ENCODE measurements at places on chromosomes 1 and 21.

DNA sequence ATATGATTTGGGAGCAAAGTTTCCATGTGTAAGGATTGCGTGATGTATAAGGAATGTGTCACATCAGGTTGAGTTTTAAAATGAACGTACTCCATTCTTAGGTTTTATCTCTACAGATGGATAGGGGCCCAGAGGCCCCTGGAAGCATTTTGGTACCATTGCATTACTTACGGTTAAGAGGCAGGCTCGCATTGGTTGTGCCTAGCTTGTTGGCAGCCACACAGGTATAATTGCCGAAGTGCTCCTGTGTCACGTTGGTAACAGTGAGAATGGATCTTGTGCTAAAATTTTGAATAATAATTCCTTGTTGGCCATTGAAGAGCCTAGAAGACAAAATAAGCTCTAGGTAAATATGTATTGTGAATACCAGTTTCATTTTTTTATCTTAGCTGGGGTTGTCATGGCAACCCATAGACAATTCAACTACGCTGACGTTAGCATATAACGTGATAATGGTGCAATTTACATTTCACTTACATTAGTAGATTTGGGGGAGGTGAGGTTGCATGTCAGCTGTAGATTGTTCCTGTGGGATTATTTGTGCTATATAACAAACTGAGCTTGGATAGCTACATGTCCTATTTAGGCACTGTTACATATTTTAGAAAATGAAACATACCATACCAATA lies 511.9 kb upstream of the ZRANB2 start:
- no peak for DNase-seq

- DNase-seq = no peak
Measured at GRCh38 chr1:236862615-236863211, 67.6 kb downstream of the MTR start.

GRCh38 chr1:11387829-11388228 lies 91.1 kb upstream of the DISP3 start:
- DNase-seq = no peak

- no peak for DNase-seq
Measured at GRCh38 chr1:110525249-110525595, 6.2 kb upstream of the KCNA10 start.

DNA sequence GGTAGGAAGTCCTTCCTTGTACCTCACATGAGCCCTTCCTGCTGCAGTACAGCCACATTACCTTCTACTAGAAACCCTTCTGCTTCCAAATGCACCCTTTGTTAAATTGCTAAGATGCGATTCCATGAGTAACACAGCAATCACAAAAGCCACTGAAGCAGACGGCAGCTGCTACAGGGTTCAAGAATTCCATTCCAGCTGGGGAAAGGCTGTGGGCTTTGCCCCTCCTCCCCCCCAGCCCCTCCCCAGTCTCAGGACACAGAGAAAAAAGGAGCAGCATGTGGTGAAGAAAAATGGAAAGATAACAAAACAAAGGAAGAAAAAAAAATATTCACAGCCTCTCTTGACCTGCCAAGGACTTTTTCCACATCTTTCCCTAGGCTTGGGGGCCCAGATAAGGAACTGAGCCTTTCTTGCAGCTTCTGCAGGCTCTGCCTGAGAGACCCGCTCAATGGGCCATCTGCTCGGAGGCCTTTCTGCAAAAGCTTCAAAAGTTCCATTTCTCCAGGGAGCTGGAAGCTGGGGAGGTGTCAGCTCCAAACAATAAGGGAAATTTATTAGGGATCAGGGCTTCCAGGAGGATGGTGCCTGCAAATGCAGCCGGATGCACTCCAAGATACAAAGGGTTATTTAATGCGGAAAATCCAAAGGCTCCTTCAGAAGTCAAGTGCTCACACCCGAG lies 72.1 kb downstream of the SYT2 start:
- peak; percentile 77 for DNase-seq

GRCh38 chr1:36367066-36367465 lies 18.7 kb downstream of the STK40 start:
- no peak for DNase-seq

DNA sequence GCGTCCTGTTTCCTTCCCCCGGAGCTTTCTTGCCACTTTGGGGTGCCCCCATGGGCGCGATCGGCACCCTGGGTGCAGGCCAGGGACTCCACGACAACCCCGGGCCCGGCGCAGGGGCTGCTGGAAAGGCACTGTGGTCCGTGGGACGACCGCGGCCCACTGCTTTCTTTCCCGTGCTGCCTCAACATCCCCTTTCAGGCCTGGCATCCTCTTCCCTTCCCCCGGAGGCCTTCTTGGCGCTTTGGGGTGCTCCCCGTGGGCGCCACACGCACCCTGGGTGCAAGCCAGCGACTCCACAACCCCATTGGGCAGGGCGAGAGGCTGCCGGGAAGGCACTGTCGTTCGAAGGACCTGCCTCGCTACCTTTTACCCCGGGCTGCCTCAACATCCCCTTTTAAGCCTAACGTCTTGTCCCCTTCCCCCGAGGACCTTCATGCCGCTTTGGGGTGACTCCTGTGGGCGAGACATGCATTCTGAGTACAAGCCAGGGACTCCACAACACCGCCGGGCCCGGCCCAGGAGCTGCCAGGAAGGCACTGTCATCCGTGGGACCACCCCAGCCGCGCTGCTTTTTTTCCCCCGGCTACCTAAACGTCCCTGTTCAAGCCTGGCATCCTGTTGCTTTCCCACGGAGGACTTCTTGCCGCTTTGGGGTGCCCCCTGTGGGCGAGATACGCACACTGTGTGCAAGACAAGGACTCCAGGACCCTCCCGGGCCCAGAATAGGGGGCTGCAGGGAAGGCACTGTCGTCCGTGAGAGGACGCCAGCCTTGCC lies 137.8 kb downstream of the LIPI start:
- DNase-seq = no peak

- DNase-seq = peak; percentile 30
Measured at GRCh38 chr21:42513151-42513984, at the start of gene SLC37A1. Gene SLC37A1, plus strand, starts transcription at chr21:42513852. Its CDS starts 4,603 bp downstream, at chr21:42518455.

- DNase-seq = peak; percentile 93
Measured at GRCh38 chr1:113978863-113979702, at the start of gene OLFML3. Gene OLFML3, plus strand, starts transcription at chr1:113979474. Its CDS starts 43 bp downstream, at chr1:113979517.

- DNase-seq = no peak
Measured at GRCh38 chr1:207747627-207748492, 4.0 kb upstream of the CD46 start.

DNA sequence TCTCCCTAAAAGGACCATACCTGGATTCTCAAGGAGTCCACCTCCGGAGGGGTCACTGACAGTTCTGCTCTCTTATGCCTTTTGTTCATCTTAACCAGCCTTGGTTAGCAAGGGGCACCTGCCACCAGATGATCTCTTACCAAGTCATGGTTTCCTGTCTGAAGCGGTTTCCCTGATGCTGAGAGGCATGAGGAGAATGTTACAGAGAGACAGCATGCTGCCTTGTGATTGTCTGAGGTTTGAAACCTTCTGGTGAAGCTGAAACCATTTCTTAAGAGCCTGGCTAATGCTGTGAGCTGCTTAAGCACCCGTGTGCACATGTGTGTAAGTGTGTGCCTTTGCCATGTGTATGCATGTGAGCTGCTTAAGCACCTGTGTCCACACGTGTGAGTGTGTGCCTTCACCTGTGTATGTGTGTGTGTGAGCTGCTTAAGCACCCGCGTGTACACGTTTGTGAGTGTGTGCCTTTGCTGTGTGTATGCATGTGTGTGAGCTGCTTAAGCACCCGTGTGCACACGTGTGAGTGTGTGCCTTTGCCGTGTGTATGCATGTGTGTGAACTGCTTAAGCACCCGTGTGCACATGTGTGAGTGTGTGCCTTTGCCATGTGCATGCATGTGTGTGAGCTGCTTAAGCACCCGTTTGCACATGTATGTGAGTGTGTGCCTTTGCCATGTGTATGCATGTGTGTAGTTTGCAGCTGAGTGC lies 136.4 kb upstream of the COL6A1 start:
- no peak for DNase-seq

GRCh38 chr1:21668232-21668950 lies 766 bp downstream of the RAP1GAP start:
- no peak for DNase-seq

GRCh38 chr1:213394837-213395236 lies 343.8 kb downstream of the RPS6KC1 start:
- no peak for DNase-seq

GRCh38 chr1:18155881-18156385 lies 48.3 kb downstream of the IGSF21 start:
- no peak for DNase-seq

- DNase-seq = no peak
Measured at GRCh38 chr1:38827318-38827717, 32.3 kb downstream of the RRAGC start.

- DNase-seq = no peak
Measured at GRCh38 chr1:68166348-68166747, 66.0 kb downstream of the WLS start.

DNA sequence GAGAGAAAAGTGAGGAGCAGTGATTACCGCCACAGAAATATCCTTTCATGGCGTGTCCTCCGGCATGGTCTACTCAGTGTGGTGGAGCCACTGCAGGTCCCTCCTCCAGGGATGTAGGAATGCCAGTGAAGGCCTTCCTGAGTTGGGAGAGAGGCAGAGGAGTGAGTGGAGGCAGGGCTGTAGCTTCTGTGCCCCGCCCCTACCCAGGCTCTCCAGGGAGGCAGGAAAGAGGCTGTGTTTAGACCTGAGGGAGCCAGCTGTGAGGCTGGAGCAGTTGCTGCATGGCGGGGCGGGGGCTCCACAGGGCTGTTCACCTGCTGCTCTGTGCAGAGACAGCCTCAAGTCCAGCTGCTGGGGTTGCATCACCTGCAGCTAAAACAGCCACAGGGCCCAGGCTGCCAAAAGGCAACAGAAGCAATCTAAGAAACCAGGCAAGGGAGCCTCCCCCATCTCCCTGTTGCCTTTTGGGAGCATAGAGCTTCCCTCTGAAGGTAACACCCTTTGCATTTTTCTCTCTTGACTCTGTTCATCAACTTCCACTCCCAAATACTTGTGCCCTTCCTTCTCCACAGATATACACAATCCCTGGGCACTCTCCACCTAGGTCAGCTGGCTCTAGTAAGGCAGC lies 801 bp upstream of the ANXA9 start:
- DNase-seq = peak; percentile 68

GRCh38 chr1:182615468-182616129 lies 11.4 kb upstream of the RGS16 start:
- DNase-seq = peak; percentile 95

DNA sequence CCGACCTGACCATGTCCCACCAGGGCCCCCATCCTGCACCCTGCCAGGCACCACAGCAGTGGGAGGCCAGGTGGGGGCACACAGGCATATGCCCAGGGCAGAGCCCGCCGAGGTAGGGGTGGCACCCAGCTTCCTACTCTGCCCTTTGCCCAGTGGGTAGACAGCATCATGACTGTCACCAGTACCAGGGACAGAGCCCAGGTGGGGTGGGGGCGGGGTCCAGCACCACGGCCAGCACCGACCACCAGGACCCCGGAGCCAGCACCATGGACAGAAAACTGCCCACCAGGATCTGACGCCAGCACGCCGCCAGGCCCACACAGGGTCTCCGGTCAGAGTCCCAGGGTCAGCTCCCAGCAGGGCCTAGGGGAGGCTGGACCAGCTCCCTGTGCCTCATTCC lies 3.8 kb downstream of the TAS1R3 start:
- DNase-seq = no peak

- no peak for DNase-seq
Measured at GRCh38 chr1:75671708-75672107, 52.8 kb upstream of the ACADM start.

DNA sequence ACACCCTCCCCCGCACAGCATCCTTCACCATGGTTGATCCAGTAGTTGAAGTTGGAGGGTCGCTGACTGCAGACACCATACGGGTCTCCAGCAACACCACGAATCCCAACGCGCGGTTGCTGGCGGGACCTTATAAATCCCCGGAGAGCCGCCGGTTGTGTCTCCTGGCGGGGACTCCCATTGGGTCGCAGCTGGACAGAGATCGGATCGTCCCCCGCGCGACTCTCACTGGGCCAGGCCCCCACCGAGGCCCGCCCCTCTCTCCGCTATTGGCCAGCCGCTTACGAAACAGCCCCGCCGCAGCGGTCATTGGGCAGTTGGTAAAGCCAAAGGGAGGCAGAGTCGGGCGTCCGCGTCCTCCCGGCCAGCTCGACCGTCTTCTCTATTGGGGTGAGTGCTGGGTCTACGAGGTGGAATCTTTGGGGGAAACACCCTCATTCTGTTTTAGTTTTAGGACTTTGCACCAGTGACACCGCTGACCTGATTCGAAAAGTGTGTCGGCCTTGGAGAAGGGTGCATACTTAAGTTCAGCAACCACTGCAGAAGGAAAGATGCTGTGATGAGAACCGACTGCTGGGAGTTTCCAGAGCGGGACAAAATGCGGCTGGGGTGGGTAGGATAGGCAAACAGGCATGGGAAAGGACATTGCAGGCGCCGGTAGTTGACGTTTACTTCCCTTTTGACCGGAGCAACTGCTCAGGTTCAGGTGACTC lies 27.4 kb downstream of the RABIF start:
- DNase-seq = peak; percentile 98

GRCh38 chr1:119737040-119737682 lies 25.4 kb downstream of the PHGDH start:
- no peak for DNase-seq

- DNase-seq = no peak
Measured at GRCh38 chr1:203378556-203379245, 27.8 kb upstream of the FMOD start.

- DNase-seq = no peak
Measured at GRCh38 chr1:96416111-96416595, 305.4 kb upstream of the PTBP2 start.

DNA sequence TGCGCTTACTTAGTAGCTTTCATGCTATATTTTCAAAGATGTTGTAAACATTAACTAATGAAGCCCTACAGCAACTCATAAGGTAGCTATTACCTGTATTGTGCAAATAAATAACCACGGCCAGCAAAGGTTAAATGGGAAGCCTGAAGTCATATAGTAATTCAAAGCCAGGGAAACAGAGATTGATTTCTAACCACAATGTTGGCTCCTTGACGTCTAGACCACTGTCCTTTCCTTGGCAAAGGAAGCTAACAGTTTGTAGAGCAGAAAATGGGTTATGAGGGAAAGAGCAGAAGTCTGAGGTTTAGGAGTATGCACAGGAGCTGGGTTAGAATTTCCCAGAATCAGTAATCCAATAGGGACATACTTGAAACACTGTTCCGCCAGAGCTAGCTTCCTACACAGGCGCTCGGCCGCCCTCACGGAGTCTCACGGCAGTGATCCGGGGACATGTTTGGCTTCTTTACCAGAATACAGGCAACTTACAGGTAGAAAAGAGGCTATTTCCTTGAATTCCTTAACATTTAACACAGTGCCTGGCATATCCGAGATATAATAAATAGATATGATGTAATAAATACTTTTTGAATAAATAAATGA lies 298.8 kb upstream of the LYPLAL1 start:
- DNase-seq = no peak

GRCh38 chr21:41579692-41580091 lies 71.7 kb upstream of the TMPRSS2 start:
- no peak for DNase-seq

DNA sequence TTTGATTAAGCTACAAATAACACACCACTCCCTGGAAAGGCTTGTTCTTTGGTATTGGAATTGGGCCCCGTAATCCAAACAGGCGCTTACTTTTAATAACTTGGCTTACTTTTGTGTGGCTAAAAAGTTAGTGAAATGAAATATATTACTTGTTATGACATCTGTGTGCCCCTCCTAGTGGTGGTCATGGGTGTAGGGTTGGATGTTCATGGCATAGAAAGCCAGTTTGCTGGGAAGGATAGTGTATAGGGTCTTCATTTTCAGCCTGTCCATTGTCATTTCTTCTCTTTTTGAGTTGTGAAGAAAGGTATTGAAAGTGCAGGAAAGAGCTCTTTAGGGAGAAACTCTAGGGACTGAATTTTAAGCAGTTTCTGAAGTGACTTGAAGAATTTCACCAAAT lies 5.9 kb downstream of the CDC14A start:
- DNase-seq = peak; percentile 22
